ENCODE measurements at places on chromosomes 5 and 9. TPM values are rescaled to one million over a fixed set of nuclear protein-coding genes. Genes with fewer than 3 reads are reported as not detected.

DNA sequence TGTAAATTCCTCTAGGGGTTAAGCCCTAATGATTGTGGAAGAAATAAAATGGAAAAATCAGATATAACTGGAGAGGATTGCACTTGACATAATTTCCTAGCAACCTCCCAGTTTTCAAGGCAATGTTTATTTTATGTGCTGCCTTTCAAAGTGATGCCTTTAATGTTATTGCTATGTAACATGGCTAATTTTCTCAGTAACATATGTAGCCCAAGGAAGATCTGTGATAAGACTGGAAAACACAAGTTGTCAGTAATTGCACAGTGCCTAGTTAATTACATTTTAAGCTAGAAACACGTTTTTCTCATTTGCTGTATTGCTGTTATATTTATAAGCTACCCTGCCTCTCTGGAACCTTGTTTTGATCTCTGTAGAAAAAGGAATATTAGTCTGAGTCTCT lies 49.2 kb upstream of the KCNN2 start:
- DNase-seq, result no peak

DNA sequence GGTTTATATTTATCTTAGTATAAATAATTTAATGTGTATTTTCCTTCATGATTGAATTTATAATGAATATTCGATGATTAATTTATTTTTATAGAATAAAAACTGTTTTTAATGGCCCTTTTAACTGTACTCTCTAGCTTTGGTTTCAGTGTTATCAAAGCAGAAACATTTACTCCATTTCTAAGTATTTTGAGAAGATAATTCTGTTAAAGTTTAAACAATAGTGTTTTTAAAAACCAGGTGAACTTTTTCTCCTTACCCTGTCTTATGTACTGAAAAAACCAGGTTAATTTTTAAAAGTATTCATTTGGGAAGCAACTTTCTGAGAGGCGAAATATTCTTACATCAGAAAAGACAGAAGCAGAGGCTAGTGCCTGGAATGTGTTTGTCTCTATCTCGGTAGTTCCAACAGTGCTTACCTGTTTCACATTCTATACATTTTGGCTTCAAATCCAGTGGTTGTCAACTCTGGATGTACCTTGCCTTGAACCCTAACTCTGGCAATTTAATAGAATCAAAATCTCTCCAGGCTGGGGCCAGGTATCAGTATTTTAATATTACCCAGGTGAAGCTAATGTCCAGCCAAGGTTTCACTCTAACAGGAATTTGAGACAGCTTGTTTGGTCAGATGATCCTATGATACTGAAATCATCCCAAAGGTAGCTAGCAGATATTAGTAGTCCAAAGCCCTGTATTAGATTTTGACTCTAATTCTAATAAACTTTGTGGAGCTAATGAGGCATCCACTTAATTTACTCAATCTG lies 434.4 kb downstream of the PDE4D start:
- DNase-seq, result no peak

- no peak for DNase-seq
Measured at GRCh38 chr5:41156739-41157138, 56.6 kb downstream of the C6 start.

- DNase-seq, result no peak
Measured at GRCh38 chr9:131594906-131595665, 49.8 kb downstream of the PRRT1B start.

GRCh38 chr5:74549384-74549783 lies 91.1 kb downstream of the ENC1 start:
- no peak for DNase-seq

GRCh38 chr5:87243161-87243844 lies 24.4 kb upstream of the RASA1 start:
- no peak for DNase-seq

- no peak for DNase-seq
Measured at GRCh38 chr5:173435447-173435846, 107.2 kb upstream of the STC2 start.

DNA sequence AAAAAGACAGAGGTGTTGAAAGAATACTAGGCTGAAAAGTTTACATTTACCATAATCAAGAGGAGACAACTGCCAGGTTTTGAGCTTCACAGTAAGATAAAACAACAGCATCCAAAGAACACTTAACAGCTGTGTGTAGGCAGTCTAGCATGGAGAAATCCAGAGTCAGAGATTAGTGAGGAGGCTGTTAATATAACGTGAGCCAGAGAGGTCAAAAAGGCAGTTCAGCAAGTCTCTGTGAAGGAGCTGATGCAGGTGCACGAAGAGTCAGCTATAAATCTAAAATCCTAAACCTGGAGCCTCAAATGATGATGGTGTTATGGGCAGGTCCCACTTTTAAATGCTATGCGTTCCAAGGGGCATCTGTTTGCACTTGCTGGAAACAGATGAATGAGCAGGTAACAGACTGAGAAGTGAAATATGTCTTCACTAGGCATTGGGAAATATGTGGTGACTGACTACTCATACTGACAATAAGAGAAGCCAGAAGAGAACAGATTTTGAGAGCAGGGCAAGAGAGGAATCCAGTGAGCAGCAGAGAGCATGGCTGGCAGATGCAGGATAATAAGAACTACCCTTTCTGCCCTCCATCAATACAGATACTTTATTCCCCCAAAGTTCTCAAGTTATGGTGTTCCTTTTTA lies 8.7 kb downstream of the APTX start:
- no peak for DNase-seq

- DNase-seq, result peak; percentile 50
Measured at GRCh38 chr9:131676431-131676972, 63.4 kb downstream of the RAPGEF1 start.

ADAMTSL2 gene
- 0.33 TPM for total RNA-seq

CSF2 gene
- total RNA-seq, result not detected

RMRP gene
- total RNA-seq, result 2,058 TPM

NUP188 gene
- total RNA-seq, result 32.3 TPM

SMIM33 gene
- total RNA-seq, result not detected

GRIA1 gene
- total RNA-seq, result 0.33 TPM

Data from breast epithelium (tissue), 4 donors.